ENCODE measurements at places on chromosomes 3 and 15. TPM values are rescaled to one million over a fixed set of nuclear protein-coding genes. Genes with fewer than 3 reads are reported as not detected.

DNA sequence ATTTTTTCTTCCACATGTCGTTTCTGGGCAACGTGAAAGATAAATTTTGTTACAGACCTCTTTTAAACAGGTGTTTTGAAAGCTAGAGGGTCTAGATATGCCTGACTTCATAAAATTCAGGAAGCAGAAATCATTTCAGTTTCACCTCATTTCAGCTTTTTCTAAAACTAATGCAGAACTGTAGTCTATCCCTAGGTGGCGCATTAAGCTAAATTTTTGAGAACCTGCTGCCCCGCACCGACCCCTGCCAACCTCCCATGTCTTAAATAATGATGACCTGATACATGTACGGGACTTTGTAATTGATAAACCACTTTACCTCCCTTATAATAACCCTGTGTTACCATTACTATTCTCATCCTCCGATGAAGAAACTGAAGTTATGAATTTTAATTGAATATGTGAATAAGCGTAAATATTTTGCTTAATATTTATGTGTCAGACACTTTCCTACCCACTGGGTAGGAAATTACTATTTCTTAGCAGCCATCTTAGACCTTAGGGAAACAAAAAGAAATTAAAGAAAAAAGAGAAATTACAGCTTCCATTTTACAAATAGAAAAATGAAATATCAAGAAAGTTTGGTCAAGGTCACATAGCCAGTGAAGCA lies 78.7 kb upstream of the GCNT3 start:
- peak; percentile 84 for DNase-seq

DNA sequence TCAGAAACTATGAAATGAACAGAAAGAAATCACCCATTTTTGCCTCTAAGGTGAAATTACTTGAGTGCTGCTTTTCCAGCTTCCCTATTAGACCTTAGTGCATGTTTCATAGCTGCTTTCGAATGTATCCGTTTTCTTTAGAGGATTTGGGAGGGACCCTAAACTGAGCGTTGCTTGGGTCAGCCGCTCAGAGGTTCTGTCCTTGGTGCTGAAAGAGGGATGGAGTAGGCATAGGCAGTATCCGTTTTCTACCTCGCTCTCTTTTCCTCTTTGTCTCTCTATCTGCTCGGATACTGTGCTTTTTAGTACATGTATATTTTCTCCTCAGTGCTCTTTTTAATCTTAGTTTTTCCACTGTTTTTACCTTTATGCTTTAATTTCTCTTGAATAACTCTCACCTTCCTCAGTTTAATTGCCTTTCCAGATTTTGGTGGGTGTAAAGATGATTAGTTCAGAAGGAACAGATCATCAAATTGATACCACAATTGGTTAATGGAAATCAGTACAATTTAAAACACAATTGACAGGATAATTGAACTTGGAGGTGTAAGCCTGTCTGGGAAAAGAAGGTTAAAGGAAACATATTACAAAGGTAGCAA lies at the start of gene DRD3:
Gene DRD3 (minus strand): TSS at position 283 of the 599 bp plus-strand sequence. CDS start 7,060 bp downstream, outside the sequence.
- no peak for DNase-seq

DNA sequence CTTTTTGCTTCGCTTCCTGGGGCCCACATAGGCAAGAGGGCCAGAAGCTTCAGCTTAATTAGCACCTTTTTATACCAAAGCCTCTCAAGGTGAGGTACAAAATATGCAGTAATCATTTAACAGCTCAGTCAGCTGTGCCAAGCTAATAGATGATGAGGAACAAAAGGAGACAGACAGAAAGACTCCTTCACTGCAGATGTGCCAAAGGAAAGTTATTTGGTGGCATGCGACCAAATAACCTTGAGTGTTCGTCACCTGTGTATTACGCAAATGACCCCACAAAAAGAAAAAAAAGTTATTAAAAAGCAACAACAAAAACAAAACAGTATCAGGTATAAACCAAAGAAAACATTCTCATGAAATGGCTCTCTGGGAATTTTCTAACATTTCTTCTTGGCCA lies 325.8 kb upstream of the IGF1R start:
- no peak for DNase-seq

- DNase-seq = no peak
These were observed 49.1 kb downstream of the AMOTL2 start for GRCh38 chr3:134325061-134325705.

GRCh38 chr3:5198986-5199731 lies 11.7 kb downstream of the EDEM1 start:
- no peak for DNase-seq

DNA sequence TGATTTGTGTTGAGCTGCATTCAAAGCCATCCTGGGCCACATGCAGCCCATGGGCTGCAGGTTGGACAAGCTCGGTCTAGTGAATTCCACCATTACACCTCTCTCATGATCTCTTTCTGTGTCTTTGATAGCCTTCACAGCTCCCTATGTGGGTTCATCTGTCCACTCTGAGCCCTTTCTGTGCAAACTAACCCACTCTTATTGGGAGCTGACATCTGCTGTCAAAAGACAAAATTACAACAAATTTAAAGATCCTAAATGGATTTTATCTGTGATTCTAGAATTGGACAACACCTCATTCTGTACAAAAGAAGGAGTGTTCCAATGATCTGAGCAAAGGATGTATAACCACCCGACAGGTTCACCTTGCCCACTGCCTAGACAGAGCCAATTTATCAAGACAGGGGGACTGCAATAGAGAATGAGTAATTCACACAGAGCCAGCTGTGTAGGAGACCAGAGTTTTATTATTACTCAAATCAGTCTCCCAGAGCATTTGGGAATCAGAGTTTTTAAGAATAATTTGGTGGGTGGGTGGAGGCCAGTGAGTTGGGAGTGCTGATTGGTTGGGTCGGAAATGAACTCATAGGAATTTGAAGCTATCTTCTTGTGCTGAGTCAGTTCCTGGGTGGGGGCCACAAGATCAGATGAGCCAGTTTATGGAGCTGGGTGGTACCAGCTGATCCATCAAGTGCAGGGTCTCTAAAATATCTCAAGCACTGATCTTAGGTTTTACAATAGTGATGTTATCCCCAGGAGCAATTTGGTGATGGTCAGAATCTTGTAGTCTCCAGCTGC lies 2.6 kb upstream of the XYLB start:
- DNase-seq = no peak

GRCh38 chr3:37271611-37272010 lies 97.2 kb upstream of the LRRFIP2 start:
- no peak for DNase-seq

GRCh38 chr15:81189583-81190283 lies 6.9 kb upstream of the IL16 start:
- no peak for DNase-seq

- DNase-seq = no peak
These were observed 65.1 kb upstream of the TBL1XR1 start for GRCh38 chr3:177262396-177262795.

GRCh38 chr3:145144361-145144760 lies 1016.6 kb downstream of the PLOD2 start:
- no peak for DNase-seq

DNA sequence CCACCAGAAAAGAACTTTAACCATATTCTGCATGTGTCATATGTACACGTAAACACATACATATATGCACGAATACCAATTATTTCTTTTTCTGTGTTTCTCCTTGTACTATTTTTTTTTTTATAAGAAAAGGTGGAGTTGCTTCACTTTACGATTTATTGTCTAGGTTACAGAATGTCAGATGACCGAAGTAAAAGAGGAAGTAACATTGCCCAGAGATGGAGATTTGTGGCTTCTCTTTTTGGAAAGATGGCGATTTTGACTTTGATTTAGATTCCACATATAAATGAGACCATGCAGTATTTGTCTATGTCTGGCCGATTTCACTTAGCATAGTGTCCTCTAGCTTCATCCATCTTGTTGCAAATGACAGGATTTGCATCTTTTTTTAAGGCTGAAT lies 293.1 kb downstream of the SV2B start:
- DNase-seq = no peak

- DNase-seq = no peak
These were observed 64.0 kb downstream of the KAT2B start for GRCh38 chr3:20104167-20104661.

DNA sequence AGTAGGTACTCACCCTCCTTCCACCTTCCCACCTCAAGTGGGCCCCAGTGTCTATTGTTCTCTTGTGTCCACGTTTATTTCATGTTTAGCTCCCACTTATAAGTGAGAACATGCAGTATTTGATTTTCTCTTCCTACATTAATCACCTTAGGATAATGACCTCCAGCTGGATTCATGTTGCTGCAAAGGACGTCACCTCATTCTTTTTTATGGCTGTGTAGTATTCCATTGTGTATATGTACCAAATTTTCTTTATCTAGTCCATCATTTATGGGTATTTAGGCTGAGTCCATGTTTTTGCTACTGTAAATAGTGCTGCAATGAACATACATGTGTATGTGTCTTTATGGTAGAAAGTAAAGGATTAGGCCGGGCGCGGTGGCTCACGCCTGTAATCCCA lies 5.9 kb upstream of the MLF1 start:
- DNase-seq = no peak

DNA sequence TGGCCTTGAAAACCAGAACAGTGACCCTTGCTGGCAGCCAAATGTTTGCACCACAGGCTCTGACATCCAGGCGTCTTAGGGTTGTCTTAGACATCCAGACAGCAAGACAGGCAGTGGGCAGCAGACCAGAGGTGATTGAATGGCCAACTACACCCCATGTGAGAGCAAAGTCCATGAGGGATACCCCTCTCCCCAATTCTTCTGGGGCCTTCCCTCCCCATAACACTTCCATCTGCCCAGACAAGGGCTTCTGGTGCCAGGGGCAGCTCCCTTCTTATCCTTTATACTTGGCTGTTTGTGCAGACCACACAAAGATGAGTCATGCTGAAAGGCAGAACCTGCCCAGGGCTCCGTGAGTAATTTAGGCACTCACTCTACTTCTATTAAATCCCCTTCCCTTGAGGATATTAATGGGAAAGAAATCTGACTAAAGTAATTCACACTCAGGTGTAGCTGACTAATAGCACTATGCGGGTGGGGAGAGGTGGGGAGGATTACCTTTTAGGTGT lies 257.9 kb downstream of the UACA start:
- no peak for DNase-seq

DNA sequence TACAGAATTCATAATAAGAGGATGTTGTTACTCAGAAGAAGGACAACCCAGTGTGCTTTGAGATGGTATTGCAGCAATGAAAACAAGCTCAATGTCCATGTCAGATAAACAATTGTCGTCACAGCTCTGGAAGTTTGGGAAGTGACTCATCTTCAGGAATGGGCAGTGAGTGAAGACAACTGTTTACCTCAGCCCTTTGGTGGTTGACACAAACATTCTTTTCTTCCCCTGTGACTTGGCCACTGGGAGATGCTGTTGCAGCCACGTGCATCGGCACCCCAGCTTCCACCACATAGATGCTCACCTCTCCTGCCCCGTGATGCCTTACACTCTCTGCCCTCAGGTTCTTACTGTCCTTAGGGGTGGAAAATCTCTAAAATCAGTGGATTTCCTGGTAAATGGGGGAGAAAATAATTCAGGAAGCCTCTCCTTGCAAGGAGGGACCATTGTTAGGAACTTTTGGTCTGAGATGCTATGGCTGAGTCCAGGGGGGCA lies 114.1 kb upstream of the GALNT15 start:
- DNase-seq = no peak

DNA sequence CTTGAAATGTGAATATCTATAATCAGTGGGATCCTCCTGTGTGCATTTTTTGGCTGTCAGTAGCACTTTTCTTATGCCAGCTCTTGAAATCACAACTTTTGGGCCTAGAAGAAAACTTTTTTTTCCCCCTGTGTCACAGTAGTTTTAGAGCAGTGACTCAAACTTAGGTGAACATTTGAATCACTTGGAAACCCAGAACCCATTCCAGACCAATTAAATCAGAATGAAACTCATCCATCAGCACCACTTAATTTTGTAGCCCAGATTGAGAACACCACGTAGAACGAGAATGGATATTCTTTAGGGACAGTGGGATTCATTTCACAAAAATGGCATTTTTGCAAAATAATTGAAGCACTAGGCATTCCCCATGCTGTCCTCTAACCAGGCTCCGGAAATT lies 224.8 kb upstream of the NANOGP8 start:
- DNase-seq = no peak

DNA sequence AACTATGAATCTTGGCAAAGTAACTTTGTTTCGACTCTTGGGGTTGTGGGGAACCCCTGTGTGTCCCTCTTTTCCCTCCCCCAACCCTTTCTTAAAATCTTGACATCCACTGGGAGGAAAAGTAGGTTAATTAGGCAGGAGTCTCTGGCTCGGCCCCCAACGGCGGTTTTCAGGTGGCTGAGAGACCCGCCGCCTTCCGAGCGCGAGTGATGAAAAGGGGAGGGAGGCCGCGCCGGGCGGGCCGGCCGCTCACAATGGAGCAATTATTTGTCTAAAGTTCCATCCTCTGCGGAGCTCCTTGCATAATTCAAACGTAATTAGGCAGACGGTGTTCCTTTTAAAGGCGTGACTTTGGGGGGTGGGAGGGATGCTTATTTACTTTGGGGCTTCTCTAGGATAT lies 51.7 kb downstream of the ZIC4 start:
- no peak for DNase-seq

DNA sequence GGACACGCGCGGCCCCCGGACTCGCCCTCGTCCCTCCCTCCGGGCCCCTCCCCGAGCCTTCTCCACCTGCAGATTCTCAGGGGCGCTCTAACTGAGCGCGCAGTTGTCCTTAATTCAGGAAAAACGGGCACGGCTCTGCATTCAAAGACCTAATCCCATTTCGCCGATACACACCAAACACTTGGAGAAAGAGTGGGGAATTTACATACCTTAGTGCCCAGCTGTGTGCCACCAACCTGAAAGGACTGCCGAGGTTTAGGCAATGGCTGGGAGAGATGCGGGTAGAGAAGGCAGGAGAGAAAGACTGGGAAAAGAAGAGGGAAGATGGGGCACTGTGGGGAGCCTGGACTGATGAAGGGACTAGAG lies 21.8 kb downstream of the IGDCC3 start:
- no peak for DNase-seq

GRCh38 chr3:114635878-114636277 lies 342.1 kb downstream of the TIGIT start:
- DNase-seq = no peak

- DNase-seq = no peak
These were observed 271.7 kb downstream of the RPLP1 start for GRCh38 chr15:69724333-69724732.

DNA sequence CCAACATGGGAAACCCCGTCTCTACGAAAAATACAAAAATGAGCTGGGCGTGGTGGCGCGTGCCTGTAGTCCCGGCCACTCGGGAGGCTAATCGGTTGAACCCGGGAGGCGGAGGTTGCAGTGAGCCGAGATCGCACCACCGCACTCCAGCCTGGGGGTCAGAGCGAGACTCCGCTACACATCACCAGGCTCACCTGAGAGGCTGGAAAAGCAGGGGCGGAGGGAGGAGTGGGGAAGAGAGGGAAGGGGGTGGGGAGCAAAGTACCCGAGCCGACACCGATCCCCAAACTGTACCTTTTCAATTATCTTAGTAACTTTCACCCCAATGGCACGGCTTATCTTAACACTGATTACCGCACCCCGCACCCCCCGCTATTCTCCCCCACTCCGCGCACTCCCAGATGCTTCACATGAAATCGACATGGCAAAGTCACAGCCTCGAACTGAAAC lies 46.4 kb upstream of the SYNM start:
- no peak for DNase-seq

GRCh38 chr3:67635257-67635656 lies 19.2 kb downstream of the SUCLG2 start:
- no peak for DNase-seq

The TKT gene
- total RNA-seq = 415 TPM

The CCR8 gene
- not detected for total RNA-seq

The ROPN1 gene
- not detected for total RNA-seq

The FBN1 gene
- total RNA-seq = 0.68 TPM

The UMPS gene
- 29.3 TPM for total RNA-seq

The FAM81A gene
- total RNA-seq = 40.3 TPM

The NPHP3 gene
- 9.8 TPM for total RNA-seq
